ENCODE measurements at places on chromosomes 13 and 19.
A peak's percentile ranks its signal among the peaks of the same experiment; 100 is the strongest.

- DNase-seq, result no peak
These were observed 46.2 kb downstream of the RNASEH2B start for GRCh38 chr13:50955798-50956197.

GRCh38 chr13:98979012-98979660, 1.3 kb upstream of the DOCK9 start:
- DNase-seq, result no peak

GRCh38 chr19:8641221-8641907, 10.9 kb downstream of the NFILZ start:
- DNase-seq, result no peak

- peak; percentile 97 for DNase-seq
These were observed 37.3 kb downstream of the IL12RB1 start for GRCh38 chr19:18049385-18049784.

DNA sequence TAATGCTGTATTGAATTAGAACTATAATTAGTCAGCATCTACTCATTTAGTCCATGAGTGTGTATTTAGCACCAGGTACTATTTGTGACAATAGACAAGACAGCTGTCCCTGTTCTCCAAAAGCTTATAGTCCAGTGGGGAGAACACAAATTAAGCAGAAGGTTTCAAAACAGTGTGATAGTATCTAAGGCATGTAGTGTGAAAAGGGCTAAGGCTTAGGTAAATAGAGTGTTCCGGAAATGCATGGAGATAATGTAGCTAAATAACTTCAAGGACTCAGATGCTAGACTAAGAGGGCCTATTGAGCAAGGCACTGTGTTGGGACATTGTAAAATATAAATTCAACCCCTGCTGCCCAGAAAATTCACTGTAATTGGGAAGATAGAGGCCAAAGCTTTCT, 144.1 kb upstream of the MIR17HG start:
- DNase-seq, result no peak

GRCh38 chr13:84917252-84917878, 881.9 kb downstream of the SLITRK6 start:
- no peak for DNase-seq

DNA sequence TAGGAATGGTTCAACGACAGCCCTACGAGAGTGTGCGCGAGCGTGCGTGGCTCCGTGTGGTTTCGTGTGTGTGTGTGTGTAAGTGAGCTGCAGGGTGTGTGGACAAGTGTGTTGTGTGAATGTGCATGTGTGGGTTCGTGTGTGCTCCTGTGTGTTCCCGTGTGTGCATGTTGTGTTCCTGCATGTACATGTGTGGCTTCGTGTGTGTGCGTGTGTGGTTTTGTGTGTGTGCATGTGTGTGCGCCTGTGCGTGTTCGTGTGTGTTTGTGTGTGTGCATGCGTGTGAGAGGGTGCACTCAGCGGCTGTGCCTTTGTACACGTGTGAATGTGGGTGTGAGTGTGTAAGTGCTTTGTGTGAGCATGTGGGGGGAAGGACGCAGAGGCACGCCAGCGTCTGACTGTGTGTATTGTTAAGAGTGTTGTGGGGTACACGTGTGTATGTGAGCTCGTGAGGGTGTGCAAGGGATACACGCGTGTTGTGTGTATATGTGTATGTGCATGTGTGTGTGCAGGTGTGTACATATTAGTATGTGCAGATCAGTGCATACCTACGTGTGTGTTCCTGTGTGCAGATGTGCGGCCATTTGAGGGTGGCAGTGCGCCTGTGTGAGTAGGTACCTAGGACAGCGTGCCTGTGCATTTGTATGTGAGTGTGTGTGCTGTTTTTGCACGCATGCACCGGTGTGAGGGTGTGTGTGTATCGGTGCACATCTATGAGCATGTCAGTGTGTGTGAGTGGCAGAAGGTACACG, 24.3 kb upstream of the ONECUT3 start:
- no peak for DNase-seq

GRCh38 chr19:23557381-23557780, 129.6 kb downstream of the ZNF675 start:
- DNase-seq, result no peak

GRCh38 chr19:44356383-44357111, at the start of gene ZNF112:
TSS of gene ZNF112 (minus strand) at chr19:44356680. CDS start at chr19:44340539, 16,141 bp downstream.
- peak; percentile 89 for DNase-seq

All from left cardiac atrium (tissue), 4 donors.